ENCODE measurements at places on chromosomes 11 and 22.

DNA sequence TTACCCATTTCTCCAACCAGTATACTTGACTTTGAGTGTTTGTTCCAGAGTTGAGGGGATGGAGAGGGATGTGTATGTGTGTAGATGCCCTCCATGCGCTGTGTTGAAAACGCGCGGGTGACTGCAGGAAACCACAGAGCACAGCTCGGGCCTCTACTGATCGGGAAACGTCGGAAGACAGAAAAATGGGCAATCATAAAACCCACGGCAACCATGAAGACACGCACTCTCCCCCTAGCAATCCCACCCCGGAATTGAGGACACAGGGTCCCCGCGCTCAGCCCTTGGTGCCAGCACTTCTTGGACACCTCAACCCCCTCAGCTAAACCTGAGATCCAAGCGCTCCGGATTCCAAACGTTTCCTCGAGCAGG is 251 bp upstream of the UQCC3 start:
- DNase-seq: no peak

GRCh38 chr11:14954581-14954980 is 17.6 kb downstream of the CALCA start:
- DNase-seq: no peak

GRCh38 chr22:31923747-31924146 is 20.6 kb upstream of the YWHAH start:
- no peak for DNase-seq

- DNase-seq: no peak
Measured at GRCh38 chr11:37861671-37862070, 1263.6 kb upstream of the RAG2 start.

GRCh38 chr11:65658174-65659021 is 4.3 kb downstream of the RELA start:
- no peak for DNase-seq

DNA sequence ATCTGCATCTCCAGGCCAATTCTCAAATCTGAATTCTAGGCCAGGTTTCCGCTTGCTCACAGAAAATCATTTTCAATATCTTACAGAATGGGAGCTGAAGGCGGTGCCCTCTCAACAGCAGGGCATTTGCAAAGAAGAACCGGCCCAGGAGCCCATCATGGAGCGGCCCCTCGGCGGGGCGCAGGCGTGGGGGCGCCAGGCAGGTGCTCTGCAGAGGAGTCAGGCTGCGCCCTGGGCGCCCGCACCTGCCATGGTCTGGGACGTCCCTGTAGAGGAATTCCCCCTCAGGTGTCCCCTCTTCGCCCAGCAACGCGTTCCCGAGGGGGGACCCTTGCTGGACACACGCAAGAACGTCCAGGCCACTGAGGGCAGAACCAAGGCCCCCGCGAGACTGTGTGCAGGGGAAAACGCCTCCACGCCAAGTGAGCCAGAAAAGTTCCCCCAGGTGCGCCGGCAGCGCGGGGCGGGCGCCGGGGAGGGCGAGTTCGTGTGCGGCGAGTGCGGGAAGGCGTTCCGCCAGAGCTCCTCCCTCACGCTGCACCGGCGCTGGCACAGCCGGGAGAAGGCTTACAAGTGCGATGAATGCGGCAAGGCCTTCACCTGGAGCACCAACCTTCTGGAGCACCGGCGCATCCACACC is 11.5 kb downstream of the ZNF74 start:
- DNase-seq: no peak

DNA sequence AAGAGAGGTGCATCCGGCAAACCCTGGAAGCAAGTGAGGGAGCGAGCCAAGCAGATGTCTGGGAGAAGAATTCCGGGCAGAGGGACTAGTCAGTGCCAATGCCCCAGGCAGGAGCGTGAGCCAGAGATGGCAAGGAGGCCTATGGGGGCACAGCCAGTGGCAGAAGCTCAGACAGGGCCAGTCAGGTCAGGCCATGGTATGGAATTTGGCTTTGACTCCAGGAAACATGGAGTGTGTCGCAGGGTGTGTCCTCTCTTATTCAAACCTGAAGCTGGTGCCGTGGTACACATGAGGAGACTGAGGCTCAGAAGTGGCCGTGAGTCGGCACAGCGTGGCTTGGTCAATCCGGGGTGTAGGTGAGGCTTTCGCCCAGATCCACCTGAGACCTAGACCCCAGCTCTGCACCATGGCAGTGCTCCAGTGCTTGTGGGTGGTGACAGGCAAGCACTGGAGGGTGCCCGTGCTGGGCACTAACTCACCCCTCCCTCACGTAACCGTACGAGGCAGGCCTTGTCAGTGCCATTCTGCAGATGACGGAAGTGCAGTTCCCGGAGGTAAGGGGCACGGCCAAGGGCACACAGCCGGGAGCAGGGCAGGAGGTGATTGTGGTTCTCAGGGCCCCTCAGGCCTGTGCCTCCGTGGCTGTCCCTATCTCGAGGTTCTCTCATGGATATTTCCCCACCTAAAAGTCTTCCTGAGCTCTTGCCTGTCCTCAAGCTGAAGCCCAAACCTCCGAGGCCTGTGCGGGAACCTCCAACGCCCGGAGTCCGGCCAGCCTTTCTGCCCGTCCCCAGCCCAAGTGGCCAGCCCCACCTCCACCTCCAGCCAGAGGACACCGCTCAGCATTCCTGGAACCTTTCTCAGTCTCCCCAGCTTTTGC is 10.6 kb upstream of the SPI1 start:
- DNase-seq: no peak

DNA sequence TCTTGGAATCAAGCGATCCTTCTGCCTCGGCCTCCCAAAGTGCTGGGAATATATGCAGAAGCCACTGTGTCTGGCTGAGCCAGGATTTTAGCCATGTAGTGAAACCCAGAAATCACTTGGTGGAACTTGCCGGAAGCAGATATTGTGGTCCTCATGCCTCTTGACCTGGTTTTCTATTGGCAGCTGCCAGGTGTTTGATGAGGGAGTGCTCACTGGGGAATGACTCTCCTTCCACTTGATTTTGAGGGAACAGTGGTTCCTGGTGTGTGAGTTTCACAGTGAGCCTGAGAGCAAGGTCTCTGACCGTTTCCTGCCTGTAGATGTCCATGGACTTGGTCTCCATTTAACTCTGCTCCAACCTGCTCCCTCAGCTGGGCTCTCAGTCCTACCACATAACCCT is 34.7 kb upstream of the ELF5 start:
- no peak for DNase-seq

DNA sequence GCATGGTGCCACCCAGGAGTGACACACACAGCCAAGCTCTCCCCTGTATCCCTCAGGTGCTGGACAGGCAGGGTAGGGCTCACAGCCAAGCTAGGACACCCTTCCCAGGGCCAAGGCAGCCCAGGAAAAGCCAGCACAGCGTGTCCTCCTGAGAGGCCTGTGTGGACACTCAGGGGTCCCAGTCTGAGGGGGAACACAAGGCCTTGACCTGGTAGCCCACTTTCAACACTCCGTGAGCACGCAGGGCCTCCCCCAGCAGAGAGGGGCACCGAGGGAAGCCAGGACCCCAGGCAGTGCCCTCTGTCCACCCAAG is 24.9 kb downstream of the OSBPL5 start:
- DNase-seq: no peak

DNA sequence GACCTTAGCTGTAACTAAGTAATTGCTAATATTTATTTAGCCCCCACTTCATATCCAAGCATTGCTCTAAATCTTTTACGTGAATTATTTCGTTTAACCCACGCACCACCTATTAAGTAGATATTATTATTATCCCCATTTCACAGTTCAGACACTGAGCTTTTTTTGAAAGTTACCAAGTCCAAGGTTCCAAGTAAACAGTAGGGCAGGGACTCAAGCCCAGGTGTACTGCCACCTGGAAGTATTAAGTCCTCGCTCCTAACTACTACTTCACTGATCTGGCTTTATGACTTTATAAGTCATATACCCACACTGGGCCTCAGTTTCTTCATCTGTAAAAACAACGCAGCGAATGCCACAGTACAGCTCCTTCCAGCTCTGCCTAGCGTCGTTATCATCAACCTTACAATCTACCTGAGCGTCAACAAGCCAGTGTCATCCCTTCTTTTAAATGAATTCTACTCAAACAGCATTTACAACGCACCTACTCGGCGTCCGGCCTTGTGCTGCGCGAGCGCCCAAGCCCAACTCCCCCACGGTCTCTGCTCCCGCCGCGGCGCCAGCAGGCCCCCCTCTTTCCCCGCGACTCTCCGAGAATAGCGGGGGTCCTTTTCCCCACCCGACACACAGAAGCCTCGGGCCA is 624 bp downstream of the TMEM41B start:
- DNase-seq: peak; percentile 11

DNA sequence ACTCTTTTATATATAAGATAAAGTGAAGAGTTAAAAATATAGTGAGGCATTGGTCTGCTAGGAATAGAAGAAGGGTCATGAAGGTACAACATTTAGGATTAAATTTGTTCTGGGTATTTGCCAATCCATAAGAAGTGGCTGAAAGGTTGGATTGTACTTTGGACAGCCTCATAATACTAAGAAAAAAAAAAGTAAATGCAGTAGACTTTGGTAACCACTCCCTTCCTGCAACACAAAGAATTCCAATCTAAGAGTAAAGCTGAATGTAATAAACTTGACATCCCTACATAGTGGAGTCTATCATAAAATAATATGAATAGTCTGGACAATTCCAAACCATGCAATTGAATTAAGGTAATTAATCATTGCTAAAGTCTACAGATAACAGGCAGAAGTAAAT is 2294.4 kb downstream of the LRRC4C start:
- DNase-seq: no peak

- DNase-seq: peak; percentile 20
Measured at GRCh38 chr11:86547727-86548126, 124.7 kb downstream of the ME3 start.

DNA sequence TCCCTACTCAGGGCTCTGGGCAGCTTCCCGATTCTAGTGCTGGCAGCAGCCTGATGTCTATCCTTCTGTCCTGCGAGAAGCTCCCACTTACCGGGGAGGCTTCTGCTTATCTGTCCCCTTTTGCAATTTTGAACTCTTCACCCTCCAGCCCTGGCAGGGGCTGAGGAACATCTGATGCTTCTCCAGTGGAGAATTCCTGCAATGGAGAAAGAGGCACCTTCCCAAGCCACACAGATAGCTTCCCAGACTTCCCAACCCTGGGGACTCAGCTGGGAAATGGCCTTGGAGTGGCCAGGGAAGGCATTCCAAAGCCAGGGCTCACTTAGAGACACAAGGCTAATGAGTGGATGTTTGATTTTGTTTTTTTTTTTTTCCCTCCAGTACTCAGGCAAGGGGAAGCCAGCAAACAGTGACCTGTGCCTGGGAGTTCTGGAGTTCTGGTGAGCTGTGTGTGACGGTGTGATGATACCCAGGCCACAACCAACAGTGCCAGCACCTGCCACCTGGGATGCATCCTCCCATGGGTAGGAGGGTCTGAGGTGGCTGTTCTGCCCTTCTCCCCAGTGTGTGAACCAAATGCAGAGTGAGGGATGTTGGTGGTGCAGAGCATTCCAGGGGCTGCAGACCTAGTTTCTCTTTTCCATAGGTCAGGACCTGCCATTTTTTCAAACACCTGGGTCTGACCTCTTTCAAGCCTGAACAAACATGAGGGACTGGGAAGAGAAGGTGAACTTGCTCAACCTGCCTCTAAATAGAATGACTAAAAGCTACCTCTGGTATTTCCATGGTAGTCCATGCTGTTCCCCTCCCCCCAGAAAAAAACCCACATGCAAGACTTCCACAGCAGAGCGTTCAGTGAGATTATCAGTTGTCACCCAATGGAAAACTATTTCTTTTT is 95.1 kb downstream of the CCDC81 start:
- DNase-seq: peak; percentile 53

GRCh38 chr11:12565406-12565805 is 108.8 kb upstream of the TEAD1 start:
- peak; percentile 47 for DNase-seq

DNA sequence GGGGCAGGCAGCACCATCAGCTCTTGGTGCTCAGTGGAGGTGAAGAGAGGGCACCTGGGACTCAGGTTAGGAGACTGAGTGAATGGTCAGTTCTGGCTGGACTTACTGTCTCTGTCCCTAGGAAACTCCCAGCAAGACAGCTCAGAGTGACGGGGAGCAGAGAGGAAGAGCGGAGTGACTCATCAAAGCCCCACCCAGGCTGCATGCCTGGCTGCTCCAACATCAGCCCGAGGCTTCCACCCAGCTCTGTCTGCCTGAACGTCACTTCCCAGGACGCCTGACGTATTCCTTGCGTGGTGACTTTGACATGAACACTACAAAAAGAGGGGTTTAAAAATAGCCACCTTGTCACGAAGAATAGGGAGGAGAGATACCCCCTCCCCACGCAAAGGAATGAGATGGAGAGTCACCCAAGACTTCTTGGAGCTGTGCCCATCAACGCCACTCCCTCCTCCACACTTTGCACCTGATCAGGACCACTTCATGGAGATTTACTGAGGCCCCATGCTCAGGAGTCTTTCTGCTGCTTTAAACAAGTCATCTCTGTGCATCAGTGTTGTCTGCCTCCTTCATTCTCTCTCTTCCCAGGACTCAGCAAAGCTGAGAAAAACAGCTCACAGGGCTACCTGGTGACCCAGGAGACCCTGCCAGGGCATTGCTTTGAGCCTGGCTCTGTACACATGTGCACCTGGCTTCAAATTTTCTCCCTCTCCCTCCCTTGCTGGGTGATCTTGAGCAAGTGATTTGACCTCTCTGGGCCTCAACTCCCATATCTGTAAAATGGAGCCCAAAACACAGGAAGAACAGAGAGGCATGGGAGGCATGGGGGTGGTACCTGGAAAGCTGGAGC is 83.1 kb downstream of the MN1 start:
- DNase-seq: peak; percentile 99

- no peak for DNase-seq
Measured at GRCh38 chr11:127866109-127866508, 721.2 kb downstream of the ETS1 start.

- DNase-seq: no peak
Measured at GRCh38 chr11:3207526-3208189, 11.0 kb downstream of the MRGPRG start.

DNA sequence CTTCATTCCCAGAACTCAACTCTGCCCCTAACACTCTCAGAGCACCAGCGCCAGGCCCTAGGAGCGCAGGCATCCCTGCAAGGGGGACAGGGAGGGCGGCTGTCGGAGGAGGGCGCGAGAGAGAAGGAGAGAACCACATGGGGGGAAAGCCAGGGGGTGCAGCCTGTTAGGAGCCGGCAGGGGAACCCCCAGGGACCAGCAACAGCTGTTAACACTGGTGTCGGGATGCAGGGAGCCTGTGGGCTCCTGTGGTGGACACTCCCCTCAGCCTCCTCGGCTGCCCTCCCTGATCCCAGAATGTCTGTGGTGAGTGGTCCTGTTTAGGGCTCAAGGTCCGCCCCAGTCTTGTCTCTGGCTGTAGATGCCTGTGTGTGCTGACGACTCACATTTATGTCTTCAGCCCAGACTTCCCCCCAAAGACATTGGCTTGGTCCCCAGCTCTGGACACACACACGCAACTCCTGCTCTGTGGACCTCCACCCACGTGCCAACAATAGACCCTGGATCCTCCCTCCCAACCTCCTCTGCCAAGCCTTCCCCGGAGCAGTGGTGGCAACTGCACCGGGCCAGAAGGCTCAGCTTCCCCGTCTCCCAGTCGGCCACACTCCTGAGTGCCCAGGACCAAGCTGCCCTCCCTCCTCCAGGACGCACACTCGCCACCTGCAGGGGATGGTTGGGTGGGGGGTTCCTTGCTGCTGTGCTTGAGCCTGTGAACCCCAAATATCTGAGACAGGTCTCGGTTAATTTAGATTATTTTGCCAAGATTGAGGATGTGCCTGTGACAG is 817 bp upstream of the IFITM5 start:
- peak; percentile 68 for DNase-seq

GRCh38 chr22:38230916-38231315 is 29.1 kb downstream of the MAFF start:
- DNase-seq: no peak

GRCh38 chr11:103851166-103851651 is 185.2 kb upstream of the DDI1 start:
- DNase-seq: peak; percentile 92

- peak; percentile 57 for DNase-seq
Measured at GRCh38 chr11:8219257-8220021, 44.2 kb downstream of the LMO1 start.
